Epithelial cell of alveolus of lung (primary cell): ENCODE measurements at places on chromosomes 3 and 15. TPM values are rescaled to one million over a fixed set of nuclear protein-coding genes. Genes with fewer than 3 reads are reported as not detected.

Gene ADGRG7
- not detected in 2 replicates for total RNA-seq

Gene UROC1
- not detected in 2 replicates for total RNA-seq

Gene ARNT2
- total RNA-seq, result 4.8 and 5.3 TPM in 2 replicates

Gene FETUB
- not detected in 2 replicates for total RNA-seq

Gene CAV3
- total RNA-seq, result not detected in 2 replicates

Gene LMAN1L
- total RNA-seq, result not detected in 2 replicates

Gene IMPG2
- under 0.01 and 0.24 TPM in 2 replicates for total RNA-seq

Gene STRIT1
- total RNA-seq, result not detected in 2 replicates

Gene DALRD3
- total RNA-seq, result 34.3 and 64.6 TPM in 2 replicates

Gene DNAH12
- under 0.01 TPM in 1 of 2 replicates, not detected in the other for total RNA-seq

Gene STAG1
- total RNA-seq, result 17.9 and 18.0 TPM in 2 replicates

Gene APH1B
- 11.8 and 24.6 TPM in 2 replicates for total RNA-seq

Gene SH3GL3
- total RNA-seq, result 0.78 TPM in 1 of 2 replicates, not detected in the other

Gene GNAI2
- 137 and 271 TPM in 2 replicates for total RNA-seq

Gene P3H2
- total RNA-seq, result 1.4 and 8.1 TPM in 2 replicates
